ENCODE measurements at places on chromosomes 1 and 21.
A peak's percentile ranks its signal among the peaks of the same experiment; 100 is the strongest.

GRCh38 chr21:35252831-35253230 lies 203.7 kb upstream of the RUNX1 start:
- DNase-seq, result no peak

DNA sequence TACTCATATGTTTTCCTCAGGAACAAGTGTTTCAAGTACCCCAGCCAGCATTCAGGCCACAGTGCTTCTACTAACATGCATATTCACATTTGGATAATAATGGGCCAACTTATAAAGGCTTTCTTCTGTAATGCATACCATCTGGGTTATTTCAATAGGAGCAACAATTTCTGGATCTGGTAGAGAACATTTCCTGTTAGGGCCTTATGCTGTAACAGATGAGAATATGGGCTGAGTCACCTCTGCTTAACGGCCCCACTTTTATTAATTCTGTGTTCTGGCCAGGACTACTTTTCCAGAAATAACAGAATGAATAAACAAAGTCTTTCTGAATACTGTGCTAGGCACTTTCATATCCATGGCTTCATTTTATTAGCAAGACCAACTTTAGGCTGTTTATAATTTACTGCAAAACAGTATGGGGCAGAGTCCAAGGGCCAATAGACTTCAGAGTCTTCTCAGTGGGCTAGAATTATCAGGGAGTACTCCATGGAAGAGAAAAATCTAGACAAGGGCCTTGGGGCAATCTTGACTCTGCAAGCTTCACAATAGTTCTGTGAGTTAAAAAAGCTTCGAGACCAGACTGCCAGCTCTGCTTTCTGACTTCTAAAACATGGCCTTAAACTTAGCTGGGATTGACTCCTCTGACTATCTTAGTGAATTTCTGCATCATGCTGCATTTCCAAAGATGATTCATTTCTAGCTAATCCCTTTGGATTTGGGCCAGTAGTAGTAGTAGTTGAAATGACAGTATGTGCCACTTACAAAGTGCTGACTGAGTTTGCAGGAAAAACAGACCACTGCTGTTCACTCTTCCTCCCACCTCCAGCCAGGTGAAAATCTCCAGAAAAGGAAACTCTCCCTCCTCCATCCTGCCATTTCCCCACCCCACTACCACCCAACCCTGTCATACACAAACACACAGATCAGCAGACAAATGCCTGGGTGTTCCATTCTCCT lies 8.2 kb upstream of the SSX2IP start:
- no peak for DNase-seq

DNA sequence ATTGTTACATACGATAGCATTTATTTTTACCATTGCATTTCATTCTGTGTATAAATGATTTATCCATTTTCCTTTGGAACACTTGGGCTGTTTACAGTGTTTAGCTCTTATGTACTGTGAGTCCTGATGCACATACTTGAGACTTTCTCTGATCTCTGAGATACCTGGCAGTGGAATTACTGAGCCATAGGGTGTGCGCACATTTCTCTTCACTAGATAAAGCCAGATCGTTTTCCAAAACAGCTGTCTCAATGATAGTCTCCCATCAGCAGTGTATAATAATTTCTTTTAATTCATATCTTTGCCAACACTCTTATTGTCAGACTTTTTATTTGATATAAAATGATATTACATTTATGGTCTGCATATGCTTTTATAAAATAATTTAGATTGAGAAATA lies 66.2 kb downstream of the VPS13D start:
- no peak for DNase-seq

GRCh38 chr1:54885237-54885679 lies 1.7 kb downstream of the DHCR24 start:
- DNase-seq, result no peak

GRCh38 chr1:43194509-43194908 lies 22.4 kb downstream of the CFAP57 start:
- no peak for DNase-seq

DNA sequence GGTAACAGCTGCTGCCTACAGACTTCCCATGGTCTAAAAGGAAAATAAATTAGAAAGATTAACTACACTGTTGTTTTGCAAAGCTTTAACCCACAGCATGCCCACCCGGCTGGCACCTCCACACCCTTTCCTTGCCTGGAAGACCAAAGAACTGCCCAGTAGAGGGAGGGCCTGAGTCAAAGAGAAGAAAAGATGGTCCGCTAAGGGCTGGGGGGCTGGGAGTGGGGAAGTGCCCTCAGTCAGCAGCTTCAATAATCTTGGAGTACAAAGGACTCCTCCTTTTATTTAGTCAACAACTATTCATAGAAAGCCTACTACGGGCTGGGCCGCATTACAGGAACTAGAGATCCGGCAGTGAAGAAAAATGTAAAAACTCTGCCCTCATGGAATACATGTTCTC lies 40.6 kb downstream of the ERI3 start:
- DNase-seq, result peak; percentile 73

GRCh38 chr1:41378999-41379737 lies 17.9 kb downstream of the FOXO6 start:
- DNase-seq, result no peak

GRCh38 chr1:199403531-199404116 lies 623.9 kb upstream of the NR5A2 start:
- no peak for DNase-seq

GRCh38 chr1:107865627-107866026 lies 99.4 kb downstream of the VAV3 start:
- DNase-seq, result no peak

DNA sequence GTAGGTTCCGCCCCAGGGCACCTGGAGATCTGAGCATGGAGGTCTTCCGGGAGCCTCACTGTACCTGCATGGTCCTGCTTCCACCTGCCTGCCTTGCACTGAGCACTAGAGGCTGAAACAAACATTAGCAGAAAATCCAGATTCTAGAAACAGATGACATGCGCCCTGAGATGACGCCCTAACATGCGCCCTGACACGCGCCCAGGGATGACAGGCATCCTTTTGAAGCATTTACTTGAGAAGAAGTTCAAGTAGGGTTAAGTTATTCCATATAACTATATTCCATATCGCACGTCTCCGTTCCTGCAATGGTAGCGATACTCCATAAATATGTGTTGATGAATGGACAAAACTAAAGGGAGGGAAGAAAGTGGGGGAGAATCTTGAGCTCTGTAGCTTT lies 13.7 kb downstream of the ACTA1 start:
- DNase-seq, result no peak

GRCh38 chr1:24932725-24933294 lies 2.7 kb upstream of the RUNX3 start:
- DNase-seq, result no peak

GRCh38 chr1:204258213-204259115 lies 44.7 kb upstream of the GOLT1A start:
- peak; percentile 95 for DNase-seq

GRCh38 chr1:75171876-75172275 lies 37.7 kb downstream of the LHX8 start:
- no peak for DNase-seq

GRCh38 chr1:32111789-32112188 lies 3.9 kb downstream of the KPNA6 start:
- DNase-seq, result no peak

DNA sequence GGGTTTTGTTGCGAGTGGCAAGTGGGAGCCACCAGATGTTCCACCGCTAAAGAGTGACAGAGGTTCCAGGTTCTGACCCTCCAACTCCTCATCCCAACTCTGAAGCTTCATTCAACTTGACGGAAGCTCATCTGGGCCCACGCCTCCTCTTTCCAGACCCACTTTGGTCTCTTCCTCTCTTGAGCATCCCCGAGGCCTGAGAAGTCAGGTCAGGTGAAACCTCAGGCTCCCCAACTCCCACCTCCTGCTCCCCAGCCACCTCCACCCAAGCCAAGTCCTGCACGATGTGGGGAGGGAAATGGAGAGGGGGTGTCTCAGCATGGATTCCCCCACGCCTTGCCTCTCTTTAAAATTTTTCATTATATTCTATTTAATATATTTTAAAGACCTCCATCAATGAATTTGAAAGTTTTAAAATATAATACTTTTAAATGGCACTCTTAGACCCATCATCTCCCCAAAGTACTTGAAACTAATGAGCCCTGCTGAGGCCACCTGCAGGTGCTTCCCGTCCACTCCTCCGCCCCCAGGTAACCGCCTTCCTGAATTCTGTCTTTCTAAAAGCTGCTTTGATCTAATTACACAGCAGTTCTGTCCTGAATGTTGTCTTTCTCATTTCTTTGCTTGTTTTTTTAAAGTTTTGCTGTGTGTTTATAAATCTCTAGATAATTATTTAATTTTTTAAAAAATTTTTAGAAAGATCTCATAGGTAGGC lies 238.1 kb downstream of the KAZN start:
- DNase-seq, result no peak

GRCh38 chr1:216005916-216006315 lies 417.3 kb downstream of the USH2A start:
- DNase-seq, result no peak

GRCh38 chr1:207740207-207740606 lies 11.6 kb upstream of the CD46 start:
- DNase-seq, result no peak

DNA sequence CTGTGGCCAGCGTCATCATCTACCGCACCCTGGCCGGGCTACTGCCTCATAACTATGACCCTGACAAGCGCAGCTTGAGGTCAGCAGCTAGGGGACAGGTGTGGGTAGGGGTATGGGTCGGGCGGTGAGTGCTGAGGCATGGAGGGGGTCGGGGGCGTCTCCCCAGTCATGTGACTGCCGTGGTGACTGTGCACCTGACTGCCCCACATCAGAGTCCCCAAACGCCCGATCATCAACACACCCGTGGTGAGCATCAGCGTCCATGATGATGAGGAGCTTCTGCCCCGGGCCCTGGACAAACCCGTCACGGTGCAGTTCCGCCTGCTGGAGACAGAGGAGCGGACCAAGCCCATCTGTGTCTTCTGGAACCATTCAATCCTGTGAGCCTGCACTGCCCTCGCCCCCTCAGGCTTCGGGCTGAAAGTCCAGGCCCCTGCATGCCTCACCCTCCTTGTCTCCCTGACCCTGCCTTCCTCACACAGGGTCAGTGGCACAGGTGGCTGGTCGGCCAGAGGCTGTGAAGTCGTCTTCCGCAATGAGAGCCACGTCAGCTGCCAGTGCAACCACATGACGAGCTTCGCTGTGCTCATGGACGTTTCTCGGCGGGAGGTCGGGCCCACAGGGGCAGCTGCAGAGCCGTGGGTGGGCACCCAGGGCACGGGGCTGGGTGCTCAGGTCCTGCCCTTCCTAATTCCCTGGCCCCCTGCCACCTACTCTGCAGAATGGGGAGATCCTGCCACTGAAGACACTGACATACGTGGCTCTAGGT lies 13.5 kb downstream of the PSRC1 start:
- peak; percentile 51 for DNase-seq

DNA sequence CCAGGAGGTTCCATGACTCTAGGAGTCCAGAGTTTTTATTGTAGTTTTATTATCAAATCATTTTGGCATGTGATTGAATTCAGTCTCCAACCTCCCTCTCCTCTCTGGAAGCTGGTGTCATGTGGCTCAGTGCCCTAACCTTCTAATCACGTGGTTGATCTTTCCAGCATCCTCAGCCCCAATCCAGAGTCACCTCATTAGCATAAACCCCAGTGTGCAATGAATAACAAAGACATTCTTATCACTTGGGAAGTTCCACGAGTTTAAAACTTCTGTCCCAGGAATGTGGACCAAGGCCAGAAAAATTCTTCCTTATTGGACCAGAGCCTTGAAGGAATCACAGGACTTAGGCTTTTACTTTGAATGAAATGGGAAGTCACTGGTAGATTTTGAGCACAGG lies 52.2 kb downstream of the KIRREL1 start:
- peak; percentile 69 for DNase-seq

GRCh38 chr1:86375688-86376087 lies 20.4 kb downstream of the ODF2L start:
- DNase-seq, result no peak

DNA sequence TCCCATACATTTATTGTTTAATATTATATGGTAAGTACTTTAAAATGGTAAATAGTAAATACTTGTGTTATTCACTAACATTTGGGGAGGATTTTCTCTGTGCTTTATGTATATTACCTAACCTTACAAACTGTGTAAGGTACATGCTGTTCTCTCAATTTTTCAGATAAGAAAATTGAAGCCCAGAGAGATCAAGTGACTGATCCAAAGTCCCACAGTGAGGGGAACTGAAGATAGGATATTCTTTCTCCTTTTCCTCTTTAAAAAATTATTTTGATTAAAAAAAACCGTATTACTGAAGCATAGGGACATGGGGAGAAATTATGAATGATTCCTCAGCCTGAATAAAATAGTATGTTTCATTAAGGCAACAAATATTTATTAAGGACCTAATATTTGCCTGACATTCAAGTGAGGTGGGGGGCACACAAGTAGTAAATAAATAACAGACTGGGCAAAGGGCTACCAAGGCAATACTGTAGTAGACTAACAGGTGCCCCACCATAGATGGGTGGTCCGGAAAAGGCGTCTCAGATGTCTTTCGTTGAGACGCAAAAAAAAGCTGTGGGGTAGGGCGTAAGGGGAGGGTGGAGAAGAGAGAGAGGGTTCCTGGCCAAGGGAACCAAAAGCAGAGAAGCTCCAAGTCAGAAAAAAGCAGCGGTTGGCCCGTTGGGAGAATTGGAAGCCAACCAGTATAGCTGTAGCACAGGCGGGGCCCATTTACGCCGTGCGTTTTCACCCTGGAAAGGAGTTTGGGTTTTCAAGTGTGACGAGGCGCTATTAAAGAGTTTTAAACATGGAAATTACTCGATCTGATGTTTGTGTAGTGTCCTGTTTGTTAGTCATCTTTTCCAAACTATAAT lies 944 bp upstream of the AGO3 start:
- peak; percentile 76 for DNase-seq

GRCh38 chr1:155293086-155293749 lies 8.0 kb downstream of the PKLR start:
- DNase-seq, result no peak

GRCh38 chr1:246425895-246426294 lies 81.2 kb downstream of the SMYD3 start:
- no peak for DNase-seq

GRCh38 chr1:159829273-159829634 lies 2.6 kb downstream of the SLAMF8 start:
- DNase-seq, result peak; percentile 88

GRCh38 chr1:102420034-102420433 lies 423.3 kb upstream of the OLFM3 start:
- DNase-seq, result no peak

DNA sequence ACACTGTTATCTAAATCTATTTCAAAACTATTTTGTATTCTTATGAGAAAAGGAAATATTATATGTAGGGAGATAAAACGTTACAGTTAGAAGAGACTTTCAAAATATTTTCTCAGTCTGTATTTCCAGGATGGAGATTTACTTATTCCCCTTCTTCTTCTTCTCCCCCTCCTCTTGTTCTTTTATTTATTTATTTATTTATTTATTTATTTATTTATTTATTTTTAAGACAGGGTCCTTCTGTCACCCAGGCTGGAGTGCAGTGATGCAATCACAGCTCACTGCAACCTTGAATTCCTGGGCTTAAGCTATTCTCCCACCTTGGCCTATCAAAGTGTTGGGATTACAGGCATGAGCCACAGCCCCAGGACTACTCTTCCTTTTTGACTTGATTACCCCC lies 2.8 kb upstream of the RPF1 start:
- no peak for DNase-seq
